ENCODE measurements at places on chromosomes 4 and X.

DNA sequence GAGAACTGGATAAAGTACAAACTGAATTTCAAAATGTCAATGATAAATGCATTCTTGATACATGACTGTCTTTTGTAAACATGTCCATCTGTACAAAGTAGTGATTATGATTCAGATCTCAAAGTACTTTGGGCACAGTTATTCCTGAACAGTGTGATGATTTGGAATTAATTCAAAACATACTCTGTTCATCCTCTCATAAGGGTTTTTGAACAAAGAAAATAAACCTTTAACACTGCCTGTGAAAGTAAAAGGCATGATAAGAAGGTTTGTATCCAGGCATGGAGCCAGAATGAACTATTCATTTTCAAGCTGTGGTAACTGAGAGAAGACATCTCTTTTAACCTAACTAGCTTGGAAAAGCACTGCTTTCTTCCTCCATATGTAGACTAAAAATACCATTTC, 883 bp upstream of the KLHL4 start:
- no peak for DNase-seq

DNA sequence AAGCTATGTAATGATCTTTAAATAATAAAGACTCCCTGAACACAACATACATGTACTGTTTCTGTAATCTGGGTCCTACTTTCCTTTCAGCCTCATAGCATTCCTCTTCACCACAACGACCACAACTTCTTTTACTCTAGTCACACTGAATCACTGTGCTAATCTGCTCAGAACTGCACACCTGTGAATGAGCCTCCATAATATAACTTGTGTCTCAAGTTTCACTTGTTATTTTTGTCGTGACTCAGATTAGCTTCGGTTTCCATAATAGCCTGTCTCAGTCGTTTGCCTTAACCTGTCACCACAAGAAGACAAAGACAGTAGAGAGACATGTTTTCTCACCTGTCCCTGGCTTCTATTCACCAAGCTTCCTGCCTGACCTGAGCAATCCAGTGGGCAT, 61.8 kb downstream of the MAGED1 start:
- no peak for DNase-seq

DNA sequence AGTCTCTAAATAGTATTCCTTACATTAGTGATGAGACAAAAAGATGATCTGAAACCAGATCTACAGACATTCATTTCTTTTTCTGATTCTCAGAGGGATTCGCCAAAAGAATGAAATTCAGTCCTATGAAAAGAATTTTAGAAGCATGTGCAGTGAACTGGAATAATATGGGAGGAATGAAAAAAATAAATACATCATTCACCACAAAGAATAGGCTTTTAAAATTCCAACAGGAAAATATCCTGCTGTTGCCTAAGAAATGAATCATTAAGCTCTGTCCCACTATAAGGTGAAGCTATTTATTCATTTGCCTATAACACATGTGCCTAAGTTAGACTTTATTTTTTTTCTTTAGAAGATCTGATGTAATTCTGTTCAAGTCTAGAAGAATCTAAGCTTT, 165.9 kb downstream of the IL15 start:
- no peak for DNase-seq

DNA sequence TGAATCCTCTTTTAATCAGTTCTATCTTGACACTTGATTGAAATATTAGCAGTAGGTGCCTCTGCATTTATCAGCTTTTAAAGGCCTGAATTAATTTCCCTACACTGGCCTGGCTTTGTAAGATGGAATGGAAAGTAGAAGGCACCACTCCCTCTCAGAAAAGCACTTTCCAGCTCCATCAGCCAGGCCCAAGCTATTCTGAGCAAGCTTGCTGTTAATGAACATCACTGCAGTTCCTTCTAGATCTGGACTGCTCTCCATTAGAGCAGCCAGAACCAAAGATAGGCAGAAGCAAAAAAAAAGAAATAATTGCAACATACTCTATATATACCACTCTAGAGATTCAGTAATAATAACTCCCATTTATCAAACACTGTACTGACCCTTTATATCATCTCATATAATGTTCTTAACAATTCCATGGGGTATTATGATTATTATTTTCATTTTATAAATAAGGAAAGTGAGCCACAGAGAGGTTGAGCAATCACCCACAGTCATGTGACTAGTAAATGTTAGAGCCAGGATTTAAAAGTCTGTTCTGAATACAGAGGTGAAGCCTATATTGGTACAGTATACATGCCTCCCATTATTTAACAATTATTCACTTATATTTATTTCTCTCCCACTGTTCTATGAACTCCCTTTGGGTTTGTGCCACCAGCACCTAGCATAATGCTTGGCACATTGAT, 39.4 kb upstream of the GPC3 start:
- no peak for DNase-seq

DNA sequence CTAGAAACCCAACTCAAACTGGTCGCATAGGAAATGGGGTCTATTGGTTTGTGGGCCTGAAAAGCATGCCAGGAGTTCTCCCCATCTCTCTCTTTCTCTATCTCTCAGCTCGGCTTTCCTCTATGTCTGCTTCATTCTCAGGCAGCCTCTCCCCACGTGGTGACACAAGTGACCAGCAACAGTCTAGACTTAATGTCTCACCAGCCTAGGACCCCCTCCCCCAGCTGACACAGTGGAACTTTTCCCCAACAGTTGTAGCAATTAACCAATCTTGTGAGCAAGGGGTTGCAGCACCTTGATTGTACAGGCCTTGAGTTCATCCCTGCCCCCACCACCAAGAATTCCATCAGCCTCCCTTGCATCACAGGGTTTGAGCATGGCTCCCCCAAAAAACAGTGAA, 159.8 kb upstream of the KIT start:
- DNase-seq: no peak

GRCh38 chr4:113145147-113145518, 95.7 kb downstream of the ANK2 start:
- no peak for DNase-seq

DNA sequence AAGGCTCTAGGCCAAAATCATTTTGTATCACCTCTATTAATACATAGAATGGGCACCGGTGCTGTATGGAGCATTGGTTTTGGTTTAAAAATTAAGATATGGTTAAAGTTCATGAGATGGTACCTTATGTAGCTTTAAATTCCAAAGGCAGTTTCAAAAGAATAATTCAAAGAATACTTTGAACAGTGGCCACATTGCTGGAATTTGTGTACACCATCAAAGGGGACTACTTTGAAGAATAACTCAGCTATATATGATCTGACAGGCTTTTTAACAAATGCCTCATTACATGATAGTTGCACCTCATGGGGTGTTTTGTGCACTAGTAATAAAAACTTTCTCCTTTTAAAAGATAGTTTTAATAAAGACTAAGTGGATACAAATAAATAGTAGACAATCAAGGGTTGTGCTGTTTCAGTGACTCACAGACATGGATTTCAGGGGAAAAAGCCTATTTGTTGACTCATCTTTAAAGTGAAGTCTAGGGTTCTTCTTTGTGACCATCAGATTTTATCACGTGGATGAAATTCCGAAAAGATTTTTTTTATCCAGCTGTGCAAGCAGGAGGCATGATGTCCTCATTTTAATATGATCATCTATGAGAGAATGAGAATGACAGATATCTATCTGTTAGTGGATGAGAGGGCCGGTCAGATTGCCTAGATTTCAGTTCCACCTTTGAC, 12.8 kb downstream of the MTM1 start:
- no peak for DNase-seq

GRCh38 chr4:99848591-99849001, 32.0 kb downstream of the DAPP1 start:
- DNase-seq: no peak

- no peak for DNase-seq
Measured at GRCh38 chr4:80495865-80496264, 160.3 kb downstream of the CFAP299 start.

GRCh38 chrX:8851231-8851886, 50.2 kb upstream of the FAM9A start:
- DNase-seq: no peak

DNA sequence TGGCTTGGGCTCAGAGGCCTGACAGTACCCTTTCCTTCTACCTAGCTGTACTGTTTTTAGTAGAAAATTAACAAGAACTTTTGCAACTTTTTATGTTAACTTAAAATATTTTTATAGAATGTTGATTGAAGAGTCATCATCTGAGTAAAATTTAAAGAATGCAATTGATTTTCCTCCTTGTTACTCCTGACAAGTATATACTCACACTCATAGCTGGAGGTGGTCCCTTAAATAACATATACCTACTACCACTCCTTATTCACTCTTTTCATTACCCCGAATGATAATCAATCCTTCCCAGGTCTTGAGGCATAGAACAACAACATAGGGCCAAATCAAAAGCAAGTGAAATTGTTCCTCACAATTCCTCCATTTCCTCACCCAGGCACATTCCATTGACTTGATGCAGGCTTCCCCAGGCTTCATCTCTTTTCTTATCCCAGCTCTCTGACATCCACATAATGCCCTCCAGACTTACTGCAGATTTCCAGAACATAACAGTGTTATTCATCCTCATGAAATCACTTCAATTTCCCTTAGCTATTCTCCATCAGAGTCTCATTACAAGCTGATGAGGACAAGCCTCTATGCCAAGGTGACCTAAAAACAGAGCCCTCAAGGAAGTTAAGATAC, 73.2 kb upstream of the ANXA10 start:
- DNase-seq: no peak

DNA sequence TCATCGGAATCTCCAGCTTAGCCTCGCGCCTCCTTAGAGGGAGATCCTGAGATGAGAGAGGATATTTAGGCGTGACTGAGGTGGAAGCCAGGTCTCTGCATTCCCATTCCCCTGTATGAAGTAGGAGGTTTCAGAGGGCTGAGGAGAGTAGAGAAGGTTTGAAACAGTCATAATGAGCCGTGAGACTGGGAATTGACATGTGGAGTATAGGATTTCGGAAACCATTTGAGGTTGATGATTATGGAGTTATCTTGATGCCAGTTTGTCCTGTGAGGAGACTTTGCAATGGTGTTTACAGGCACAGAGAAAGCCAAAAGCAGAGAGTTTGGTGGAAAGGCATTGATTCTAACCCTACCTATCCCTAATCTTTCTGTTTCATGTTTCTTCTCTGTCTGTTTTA, 2.0 kb downstream of the CHST7 start:
- DNase-seq: no peak

DNA sequence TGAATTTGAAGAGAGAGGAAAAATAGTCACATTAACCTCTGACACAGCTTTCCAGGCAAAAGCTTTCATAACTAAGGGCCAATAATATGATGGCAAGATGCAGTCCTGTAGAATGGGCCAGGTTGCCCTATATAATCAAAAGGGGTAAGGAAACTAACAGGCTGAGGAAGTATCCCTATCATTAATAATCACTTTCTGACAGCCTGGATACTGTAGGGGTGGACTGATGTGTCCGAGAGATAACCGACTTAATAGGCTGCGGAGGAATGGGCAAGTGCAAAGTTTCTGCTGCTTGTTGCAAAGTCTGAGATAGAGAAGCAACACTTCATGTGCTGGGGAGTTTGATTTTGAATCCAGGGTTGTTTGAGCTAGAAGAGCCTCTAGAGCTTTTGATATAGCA, 94.8 kb downstream of the DNAAF6 start:
- no peak for DNase-seq

GRCh38 chrX:109974906-109975655, 27.8 kb upstream of the TMEM164 start:
- no peak for DNase-seq

GRCh38 chr4:169252339-169253112, 18.2 kb downstream of the SH3RF1 start:
- DNase-seq: no peak

DNA sequence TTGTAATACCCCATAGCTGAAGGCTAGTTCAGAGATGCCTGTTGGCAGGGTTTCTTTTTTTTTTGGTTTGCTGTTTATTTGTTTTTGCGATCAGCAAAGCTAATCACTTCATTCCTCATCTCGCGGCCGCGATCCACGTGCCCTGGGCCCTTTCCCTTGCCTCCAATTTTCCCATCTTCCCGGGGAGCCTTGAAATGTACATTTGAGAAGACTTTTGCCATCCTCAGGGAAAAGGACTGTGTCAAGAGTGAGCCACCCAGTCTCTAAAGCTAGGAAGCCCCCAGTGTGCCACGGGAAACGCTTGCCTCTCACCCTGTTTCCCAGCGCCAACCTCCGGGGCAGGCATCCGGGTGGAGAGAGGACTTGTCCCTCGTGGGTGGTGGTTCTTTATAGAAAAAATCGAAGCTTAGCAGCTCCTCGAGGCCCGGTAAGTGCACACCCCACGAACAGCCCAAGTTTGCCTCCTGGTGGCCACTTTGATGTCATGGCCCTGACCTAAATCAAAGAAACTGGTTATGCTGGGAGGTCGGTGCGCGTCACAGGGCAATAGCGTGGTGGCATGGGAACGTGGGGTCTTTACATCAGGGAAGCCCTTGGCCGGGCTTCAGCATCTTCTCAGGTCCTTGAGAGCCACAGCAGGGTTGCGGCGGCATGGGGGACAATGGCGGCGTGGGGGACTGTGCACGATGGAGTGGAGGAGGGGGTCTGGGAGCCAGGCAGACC, 42.0 kb downstream of the MAP7D3 start:
- no peak for DNase-seq

DNA sequence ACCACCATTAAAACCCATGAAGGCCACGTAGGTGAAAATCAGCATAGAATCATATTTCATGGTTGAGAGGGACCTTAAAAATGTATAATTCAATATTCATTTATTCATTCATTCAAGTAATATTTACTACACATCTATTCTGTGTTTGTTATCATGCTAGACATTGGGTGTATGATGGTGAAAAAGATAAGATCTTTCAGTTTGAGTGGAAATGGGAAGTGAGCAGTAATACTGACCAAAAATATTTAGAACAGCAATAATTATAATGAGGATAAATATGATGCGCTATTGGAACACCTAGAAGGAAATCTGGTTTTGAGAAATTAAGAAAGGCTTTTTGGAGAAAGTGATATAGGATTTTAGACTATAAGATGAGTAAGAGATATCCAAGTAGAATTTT, 28.0 kb downstream of the DKK2 start:
- no peak for DNase-seq

DNA sequence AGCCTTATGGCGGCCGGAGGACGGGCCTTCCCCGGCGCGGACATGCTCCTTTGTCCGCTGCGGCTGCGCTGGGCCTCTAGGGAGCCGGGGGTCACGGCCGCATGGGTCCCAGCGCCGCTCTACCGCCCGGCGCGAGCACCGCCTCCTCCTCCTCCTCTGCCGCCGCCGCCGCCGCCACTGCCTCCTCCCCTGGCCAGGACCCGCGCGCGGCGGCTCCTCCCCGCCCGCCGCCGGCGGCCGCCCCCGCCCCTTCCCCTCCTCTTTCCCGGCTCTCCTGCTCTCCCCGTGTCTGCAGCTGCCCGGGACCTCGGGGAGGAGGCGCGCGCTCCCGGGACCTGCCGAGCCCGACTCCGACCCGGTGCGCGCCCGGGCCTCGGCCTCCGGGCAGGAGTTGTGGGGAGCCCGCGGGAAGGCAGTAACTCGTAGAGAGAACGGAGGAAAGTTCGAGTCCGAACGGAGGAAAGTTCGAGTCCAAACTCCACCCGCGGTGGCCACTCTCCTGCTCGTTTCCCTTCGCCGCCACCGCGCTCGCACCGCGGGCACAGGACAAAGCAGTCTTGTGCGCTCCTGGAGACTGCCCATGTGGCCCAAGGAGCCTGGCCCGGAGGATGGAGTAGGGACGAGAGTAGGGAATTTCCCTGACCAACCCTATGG, at the start of gene ADGRA3:
TSS of gene ADGRA3 (minus strand) at position 179 of the 654 bp plus-strand sequence. CDS start 282 bp downstream, outside the sequence.
- DNase-seq: no peak
